Hematopoietic multipotent progenitor cell treated with erythropoietin and hydrocortisone succinate and interleukin-3 and kit ligand, for 6 days (in vitro differentiated cells): ENCODE measurements at places on chromosomes 4 and X.

DNA sequence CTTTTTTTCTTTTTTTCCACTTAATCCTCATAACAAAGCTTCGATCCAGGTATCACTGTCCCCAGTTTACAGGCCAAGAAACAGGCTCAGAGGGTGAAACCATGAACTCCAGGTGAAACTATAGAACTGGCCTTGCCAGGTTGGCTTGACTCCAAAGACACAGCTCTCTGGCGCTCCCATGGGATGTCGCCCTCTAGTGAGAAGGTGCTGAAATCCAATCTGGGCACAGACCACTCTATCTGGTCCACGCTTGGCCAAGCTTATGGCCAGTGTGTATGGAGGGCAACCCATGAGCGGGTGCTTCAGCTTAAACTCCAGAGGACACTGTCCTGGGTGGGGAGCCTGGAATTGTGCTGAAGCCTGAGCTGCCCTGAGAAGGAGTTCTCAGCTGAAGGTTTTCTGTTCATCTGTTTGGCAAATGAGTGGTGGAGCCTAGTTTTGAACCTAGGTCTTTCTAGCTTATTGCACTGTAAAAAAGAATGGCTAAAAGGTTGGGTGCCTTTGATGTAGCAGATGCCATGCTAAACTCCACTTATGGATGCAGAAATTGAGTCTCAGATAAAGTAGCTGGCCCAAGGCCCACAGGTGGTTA lies 70.5 kb downstream of the SEL1L3 start:
- peak; percentile 68 for DNase-seq

- DNase-seq: no peak
Observed at GRCh38 chr4:40685300-40685699, 55.6 kb upstream of the RBM47 start.

- no peak for DNase-seq
Observed at GRCh38 chr4:162700815-162701361, 465.8 kb downstream of the NAF1 start.

GRCh38 chr4:87937523-87937922 lies 38.0 kb upstream of the SPP1 start:
- no peak for DNase-seq

DNA sequence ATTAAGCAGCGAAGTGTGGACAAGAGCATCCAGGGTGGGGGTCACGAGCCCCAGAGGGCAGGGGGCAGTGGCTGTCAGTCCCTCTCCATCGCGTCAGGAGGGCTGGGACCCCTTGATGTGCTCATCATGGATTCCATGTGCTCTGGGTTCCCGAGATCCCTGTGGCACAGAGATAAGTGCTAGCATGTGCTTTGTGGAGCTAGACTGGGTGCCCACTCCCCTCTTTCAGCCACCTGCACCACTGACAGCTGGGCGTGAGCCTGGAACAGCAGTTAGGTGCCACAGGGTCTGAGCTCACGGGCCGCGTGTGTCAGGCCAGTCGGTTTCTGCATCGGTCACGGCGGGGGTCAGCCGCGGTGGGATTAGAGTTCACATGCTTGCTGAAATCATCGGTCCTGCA lies 24.3 kb downstream of the CPZ start:
- DNase-seq: no peak

DNA sequence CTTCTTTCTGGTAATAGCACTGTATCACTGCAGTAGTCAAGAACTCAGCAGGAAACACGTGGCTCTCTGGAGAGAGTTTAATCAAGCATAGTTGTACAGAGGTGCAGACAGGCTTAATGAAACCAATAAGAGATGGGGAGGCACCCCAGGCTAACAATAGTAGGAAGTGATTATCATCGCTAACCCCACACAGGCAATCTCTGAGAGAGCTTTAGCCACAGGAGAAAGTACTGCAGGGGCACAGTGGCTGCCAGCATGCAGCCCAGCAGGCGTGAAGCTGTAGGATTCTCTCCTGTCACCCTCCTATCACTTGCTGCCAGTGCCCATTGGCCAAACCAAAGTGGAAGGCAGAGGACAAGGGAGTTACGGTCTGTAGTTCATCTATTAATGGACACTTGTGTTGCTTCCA lies 450.0 kb upstream of the RASGEF1B start:
- no peak for DNase-seq
